ENCODE measurements at places on chromosomes 11 and 22.

DNA sequence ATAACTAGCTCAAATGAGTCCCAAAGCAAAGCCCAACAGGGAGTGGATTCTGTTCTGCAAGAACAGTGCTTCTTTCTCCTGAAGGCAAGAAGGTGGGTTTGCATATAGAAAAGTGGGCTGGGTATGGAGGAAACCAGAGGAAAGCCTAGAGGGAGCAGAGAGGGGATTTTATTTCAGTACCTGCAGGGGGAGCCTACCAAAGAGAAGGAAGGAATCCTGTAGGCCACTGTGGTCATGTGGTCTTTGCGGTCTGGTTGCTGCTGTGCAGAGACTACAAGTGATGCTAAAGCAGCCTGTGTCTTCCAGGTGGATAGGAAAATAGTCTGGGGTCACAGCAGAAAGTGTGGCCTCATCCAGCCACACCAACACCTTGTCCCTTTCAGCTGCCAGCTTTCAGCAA is 33.2 kb upstream of the ZBTB16 start:
- no peak overlapping the region for H3K27ac ChIP-seq
- H3K36me3 ChIP-seq: no peaks in the 10 kb centered on the region
- H3K4me3 ChIP-seq: no peak overlapping the region
- no peaks in the 10 kb centered on the region for H3K27me3 ChIP-seq
- peaks cover 3% of the 10 kb centered on the region for H3K4me1 ChIP-seq

GRCh38 chr11:122020902-122021301 is 95.1 kb downstream of the BLID start:
- DNase-seq: peak; percentile 70
- H3K4me3 ChIP-seq: no peak overlapping the region
- no peaks in the 10 kb centered on the region for H3K36me3 ChIP-seq

- no peaks in the 10 kb centered on the region for H3K27me3 ChIP-seq
- no peak overlapping the region for H3K4me3 ChIP-seq
Observed at GRCh38 chr11:117220568-117220967, 11.3 kb downstream of the PCSK7 start.

DNA sequence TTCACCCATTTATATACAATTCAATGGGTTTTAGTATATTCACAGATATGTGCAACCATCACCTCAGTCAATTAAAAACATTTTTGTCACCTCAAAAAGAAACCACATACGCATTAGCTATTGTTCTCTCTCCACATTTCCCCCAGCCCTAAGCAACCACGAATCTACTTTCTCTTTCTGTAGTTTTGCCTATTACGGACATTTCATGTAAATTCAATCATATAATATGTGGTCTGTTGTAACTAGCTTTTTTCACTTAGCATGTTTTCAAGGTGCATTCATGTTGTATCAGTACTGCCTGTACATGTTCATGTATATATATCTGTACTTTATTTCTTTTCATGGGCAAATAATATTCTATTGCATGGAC is 104.7 kb upstream of the RRM1 start:
- H3K4me1 ChIP-seq: no peaks in the 10 kb centered on the region
- H3K27ac ChIP-seq: no peak overlapping the region
- H3K4me3 ChIP-seq: no peak overlapping the region
- no peak for DNase-seq
- H3K36me3 ChIP-seq: no peaks in the 10 kb centered on the region
- no peaks in the 10 kb centered on the region for H3K27me3 ChIP-seq

GRCh38 chr22:45009606-45010531 is at the start of gene PHF21B:
Gene PHF21B (minus strand): TSS chr22:45010005. CDS start chr22:45009549, 456 bp downstream.
- no peaks in the 10 kb centered on the region for H3K27me3 ChIP-seq
- peaks cover 6% of the 10 kb centered on the region for H3K4me1 ChIP-seq
- peak within 1 kb of the TSS; percentile 98 for H3K4me3 ChIP-seq
- peak; percentile 91 for DNase-seq

DNA sequence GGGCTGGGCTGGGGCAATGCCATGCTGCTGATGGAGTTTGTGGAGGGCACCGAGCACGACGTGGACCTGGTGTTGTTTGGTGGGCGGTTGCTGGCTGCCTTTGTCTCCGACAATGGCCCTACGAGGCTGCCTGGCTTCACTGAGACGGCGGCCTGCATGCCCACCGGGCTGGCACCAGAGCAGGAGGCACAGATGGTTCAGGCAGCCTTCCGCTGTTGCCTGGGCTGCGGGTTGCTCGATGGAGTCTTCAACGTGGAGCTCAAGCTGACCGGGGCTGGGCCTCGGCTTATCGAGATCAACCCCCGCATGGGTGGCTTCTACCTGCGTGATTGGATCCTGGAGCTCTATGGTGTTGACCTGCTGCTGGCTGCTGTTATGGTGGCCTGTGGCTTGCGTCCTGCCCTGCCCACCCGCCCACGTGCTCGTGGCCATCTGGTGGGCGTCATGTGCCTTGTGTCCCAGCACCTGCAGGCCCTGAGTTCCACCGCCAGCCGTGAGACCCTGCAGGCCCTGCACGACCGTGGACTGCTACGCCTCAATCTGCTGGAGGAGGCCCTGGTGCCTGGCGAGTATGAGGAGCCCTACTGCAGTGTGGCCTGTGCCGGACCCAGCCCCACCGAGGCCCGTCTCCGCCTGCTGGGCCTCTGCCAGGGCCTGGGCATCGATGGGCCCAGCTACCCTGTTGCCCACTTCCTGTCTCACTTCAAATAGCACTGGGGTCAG is 4.2 kb upstream of the RPS6KB2 start:
- DNase-seq: no peak
- H3K4me3 ChIP-seq: no peak overlapping the region
- H3K27me3 ChIP-seq: no peaks in the 10 kb centered on the region
- H3K36me3 ChIP-seq: no peaks in the 10 kb centered on the region
- no peak overlapping the region for H3K27ac ChIP-seq
- H3K4me1 ChIP-seq: peaks cover 12% of the 10 kb centered on the region

DNA sequence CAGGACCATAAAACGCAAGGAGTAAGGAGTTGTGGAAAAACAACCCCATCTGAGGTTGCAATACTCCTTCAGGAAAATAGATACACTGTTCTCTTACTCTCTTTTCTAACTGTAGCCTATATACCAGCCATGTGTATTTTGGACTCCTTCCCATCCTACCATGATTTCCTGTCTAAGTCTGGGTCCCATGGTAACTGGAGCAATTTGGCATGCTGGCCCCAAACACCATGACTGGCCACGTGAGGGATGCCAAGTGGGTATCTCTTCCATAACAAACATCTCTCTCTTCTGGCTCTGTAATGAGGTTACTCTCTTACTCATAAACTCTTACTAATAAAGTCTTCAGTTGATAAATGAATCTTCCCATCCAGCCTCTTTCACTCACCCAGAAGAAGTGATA is 26.5 kb downstream of the ABTB2 start:
- H3K27ac ChIP-seq: no peak overlapping the region
- no peaks in the 10 kb centered on the region for H3K36me3 ChIP-seq
- peak; percentile 67 for DNase-seq
- no peaks in the 10 kb centered on the region for H3K27me3 ChIP-seq
- H3K4me3 ChIP-seq: no peak overlapping the region

GRCh38 chr11:78187366-78188285 is 800 bp downstream of the KCTD21 start:
- H3K27me3 ChIP-seq: no peaks in the 10 kb centered on the region
- peaks cover 13% of the 10 kb centered on the region for H3K4me1 ChIP-seq
- DNase-seq: no peak
- H3K4me3 ChIP-seq: peak overlapping the region; percentile 97

DNA sequence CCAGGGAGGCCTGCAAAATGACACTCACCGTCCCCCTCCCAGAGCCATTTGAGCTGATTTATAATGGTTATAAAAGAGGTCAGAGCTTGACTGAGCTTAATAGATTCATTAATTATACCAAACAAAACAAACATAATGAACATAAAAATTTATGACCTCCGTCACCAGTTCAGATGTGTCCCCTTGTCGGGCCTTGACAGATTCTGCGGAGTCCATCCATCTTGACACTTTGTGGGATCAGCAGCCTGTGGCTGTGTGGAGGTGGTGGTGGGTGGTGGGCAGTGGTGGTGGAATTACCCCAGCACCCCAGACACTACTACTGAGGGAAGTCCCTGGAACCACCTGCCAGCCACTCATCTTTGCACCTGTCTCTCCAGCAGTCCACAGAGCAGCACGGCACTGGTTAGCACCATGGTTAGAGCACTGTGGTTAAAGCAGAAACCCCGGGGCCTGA is 83.5 kb downstream of the DSCAML1 start:
- H3K27me3 ChIP-seq: peaks cover 6% of the 10 kb centered on the region
- H3K4me3 ChIP-seq: no peak overlapping the region
- H3K4me1 ChIP-seq: no peaks in the 10 kb centered on the region
- no peaks in the 10 kb centered on the region for H3K36me3 ChIP-seq
- H3K27ac ChIP-seq: no peak overlapping the region

GRCh38 chr11:40938002-40938401 is 521.5 kb downstream of the LRRC4C start:
- H3K27me3 ChIP-seq: no peaks in the 10 kb centered on the region
- H3K4me1 ChIP-seq: no peaks in the 10 kb centered on the region
- DNase-seq: no peak
- no peak overlapping the region for H3K27ac ChIP-seq

DNA sequence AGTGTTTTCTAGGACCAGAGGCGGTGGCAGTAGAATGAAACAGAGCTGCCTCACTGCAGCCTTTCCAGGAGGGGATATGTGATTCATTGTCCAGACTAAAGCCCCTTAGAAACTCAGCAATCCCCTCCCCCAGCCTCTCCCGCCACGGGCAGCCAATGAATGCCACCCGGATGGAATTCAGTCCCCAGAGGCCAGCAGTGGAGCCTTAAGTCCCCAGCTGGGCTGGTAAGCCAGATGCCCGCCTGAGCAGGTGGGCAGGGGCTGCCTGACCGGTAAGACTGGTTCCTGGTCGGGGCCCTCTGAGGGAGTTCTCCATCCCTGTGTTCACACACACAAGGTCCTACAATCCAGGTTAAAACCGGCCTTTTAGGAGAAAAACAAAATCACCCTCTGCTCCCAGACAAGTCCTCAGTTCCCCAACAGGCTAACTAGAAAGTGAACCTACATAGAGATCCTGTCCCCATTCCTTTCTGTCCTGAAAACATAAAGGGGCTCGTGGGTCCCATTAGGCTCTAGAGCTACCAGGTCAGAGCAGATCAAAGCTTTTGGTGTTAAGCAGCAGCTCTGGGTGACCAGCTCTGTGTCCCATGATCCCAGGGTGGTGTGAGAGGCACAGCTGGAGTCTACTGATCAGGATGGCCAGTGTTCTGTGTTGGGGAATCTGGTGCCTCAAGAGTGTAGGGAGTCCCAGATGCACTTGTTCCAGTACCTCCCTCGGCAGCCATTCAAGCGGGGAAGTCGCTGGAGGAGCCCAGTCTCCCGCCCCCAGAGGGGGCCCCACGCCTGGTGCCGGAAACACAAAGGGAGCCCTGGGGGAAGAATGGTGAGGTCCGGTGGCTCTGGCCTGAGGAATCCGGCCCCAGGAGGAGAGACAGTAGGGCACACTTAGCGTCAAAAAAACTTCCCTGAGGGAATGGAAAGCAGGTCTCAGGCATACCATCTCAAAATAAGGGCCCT is 2.6 kb downstream of the PATZ1 start:
- peak; percentile 43 for DNase-seq
- peak overlapping the region; percentile 64 for H3K4me3 ChIP-seq
- peaks cover 23% of the 10 kb centered on the region for H3K36me3 ChIP-seq

DNA sequence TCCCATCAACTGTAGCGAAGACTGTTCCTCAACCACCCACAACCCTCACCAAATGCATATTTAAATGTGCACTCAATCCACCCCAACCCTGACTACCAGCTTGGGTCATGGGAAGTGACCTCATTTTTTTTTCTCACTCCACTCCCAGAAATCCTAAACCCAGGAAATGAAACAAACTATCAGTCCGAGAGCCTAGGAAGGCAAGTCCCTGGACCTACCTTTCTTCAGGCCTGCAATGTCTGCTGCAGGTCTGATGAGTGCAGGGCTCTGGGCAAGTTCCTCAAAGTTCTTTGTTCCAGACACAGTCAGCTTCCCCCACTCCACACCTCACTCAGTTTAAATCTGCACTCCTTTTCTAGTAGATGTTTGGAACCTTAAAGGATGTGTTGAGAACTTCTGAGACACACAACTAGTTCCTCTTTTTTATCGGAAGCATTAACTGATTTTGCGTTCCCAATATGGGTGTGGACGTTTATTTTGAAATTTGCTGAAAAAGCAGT is at the start of gene MS4A4E:
Gene MS4A4E (minus strand): TSS at position 398 of the 500 bp plus-strand sequence. CDS start 13,082 bp downstream, outside the sequence.
- H3K36me3 ChIP-seq: no peaks in the 10 kb centered on the region
- H3K4me1 ChIP-seq: no peaks in the 10 kb centered on the region
- DNase-seq: no peak

- H3K27me3 ChIP-seq: no peaks in the 10 kb centered on the region
- no peak overlapping the region for H3K4me3 ChIP-seq
- no peaks in the 10 kb centered on the region for H3K36me3 ChIP-seq
- no peak for DNase-seq
- no peak overlapping the region for H3K27ac ChIP-seq
Observed at GRCh38 chr11:17000987-17001386, 13.2 kb downstream of the PLEKHA7 start.

GRCh38 chr11:89626366-89626765 is 83.7 kb upstream of the TRIM77 start:
- no peak overlapping the region for H3K27ac ChIP-seq
- H3K27me3 ChIP-seq: no peaks in the 10 kb centered on the region
- no peaks in the 10 kb centered on the region for H3K36me3 ChIP-seq
- H3K4me3 ChIP-seq: no peak overlapping the region

GRCh38 chr11:130403271-130403804 is 25.1 kb downstream of the ADAMTS8 start:
- no peak overlapping the region for H3K4me3 ChIP-seq
- no peaks in the 10 kb centered on the region for H3K4me1 ChIP-seq
- DNase-seq: no peak
- peaks cover 1% of the 10 kb centered on the region for H3K27me3 ChIP-seq
- H3K36me3 ChIP-seq: no peaks in the 10 kb centered on the region

DNA sequence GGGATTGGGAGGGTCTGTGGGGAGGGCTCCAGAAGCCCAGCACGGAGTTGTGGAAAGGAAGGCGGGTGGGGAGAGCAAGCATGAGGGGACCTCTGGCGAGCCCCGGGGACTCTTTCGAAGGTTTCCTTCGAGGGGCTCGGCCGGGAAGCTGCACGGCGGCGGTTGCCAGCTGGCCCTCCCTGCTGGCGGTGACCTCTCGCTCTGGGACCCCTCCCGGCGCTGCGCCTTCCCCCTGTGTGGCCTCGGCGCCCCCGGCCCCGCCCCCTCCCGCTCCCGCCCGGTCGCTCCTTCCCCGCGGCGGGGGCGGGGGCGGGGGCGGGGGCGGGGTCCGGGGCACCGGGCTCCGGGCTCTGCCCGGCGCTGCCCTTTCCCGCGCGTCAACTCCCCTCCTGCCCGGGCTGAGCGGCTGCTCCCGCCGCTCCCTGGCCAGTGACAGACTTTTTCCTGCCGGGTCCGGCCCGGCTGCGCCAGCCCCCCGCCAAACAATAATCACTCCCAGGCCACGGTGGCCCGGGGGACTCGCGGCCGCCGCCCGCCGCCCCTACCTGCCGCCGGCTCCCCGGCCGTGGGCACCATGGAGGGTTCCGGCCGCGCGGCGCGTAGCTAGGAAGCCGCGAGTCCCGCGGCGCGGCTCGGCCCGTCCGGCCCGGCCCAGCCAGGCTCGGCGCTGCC is 941 bp downstream of the CLCF1 start:
- H3K4me1 ChIP-seq: peaks cover 38% of the 10 kb centered on the region
- peak overlapping the region; percentile 67 for H3K27ac ChIP-seq
- H3K36me3 ChIP-seq: no peaks in the 10 kb centered on the region

- no peak overlapping the region for H3K27ac ChIP-seq
- H3K4me3 ChIP-seq: no peak overlapping the region
- no peak for DNase-seq
- H3K36me3 ChIP-seq: no peaks in the 10 kb centered on the region
- no peaks in the 10 kb centered on the region for H3K4me1 ChIP-seq
Observed at GRCh38 chr22:23062616-23063538, 7.4 kb upstream of the GNAZ start.

- no peaks in the 10 kb centered on the region for H3K27me3 ChIP-seq
- H3K4me1 ChIP-seq: no peaks in the 10 kb centered on the region
- H3K4me3 ChIP-seq: no peak overlapping the region
- no peak for DNase-seq
- no peak overlapping the region for H3K27ac ChIP-seq
- H3K36me3 ChIP-seq: no peaks in the 10 kb centered on the region
Observed at GRCh38 chr22:22171357-22172218, 73.0 kb upstream of the VPREB1 start.
